ENCODE measurements at places on chromosomes 2 and 18.

DNA sequence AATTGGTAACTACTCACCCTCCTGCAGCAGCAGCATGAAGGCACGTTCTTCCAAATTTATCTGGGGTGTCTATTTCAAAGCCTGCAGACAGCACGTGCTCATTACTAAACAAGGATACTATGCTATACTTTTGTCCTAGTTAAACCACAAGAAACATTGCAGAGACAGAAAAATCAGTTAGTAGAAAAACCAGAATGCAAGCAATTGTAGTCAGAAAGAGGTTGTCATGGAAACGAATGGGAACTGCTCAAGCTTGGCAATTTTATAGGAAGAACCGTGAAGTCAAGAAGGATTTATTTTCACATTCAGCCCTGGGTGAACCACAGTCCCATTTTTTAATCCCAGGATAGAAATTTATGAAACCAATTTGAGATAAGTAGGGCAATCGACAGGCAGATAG is 162.2 kb upstream of the PGAP1 start:
- H3K4me3 ChIP-seq, result no peak overlapping the region
- H3K27me3 ChIP-seq, result no peaks in the 10 kb centered on the region
- H3K27ac ChIP-seq, result no peak overlapping the region

DNA sequence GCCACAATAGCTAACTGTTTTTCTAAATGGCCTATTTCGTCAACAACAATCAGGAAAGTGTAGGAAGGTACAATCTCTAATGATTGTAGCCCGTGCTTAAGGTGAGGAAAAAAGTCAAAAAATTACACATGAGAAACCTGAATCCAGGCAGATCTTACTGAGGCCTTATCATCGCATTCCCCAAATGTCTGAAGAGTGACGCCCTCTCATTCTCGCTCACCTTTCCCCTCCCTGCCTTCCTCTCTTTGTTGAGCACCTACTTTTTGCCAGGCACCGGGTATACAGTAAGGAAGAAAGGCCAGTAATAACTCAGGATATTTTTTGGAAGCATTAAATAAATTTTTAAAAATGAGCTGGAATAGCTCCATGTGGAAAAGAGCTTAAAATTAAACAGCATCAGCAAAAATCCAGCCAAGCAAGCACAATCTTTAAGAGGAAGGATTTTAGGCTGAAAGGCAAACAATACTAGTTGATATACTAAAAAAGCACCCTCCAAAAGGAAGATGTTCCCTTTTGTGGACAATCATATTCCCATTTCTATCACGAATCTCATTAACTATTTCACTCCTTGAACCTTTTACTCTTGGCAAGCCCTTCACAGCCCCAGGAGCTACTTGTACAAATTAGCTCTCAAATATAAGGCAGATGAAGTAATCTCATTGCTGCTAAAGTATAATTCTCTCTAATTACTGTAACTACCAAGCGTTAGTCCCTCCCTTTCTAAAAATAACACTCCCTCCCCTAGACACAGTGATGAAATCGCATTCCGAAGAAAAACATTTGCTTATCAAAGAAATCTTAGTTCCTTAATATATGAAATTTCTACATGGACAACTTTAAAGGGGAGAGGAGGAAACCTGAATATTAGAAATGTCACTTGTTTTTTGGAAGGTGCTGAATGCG is 40.0 kb downstream of the STAT1 start:
- H3K36me3 ChIP-seq, result peaks cover 28% of the 10 kb centered on the region
- H3K27me3 ChIP-seq, result no peaks in the 10 kb centered on the region
- no peak overlapping the region for H3K27ac ChIP-seq
- H3K4me1 ChIP-seq, result no peaks in the 10 kb centered on the region
- no peak overlapping the region for H3K4me3 ChIP-seq

GRCh38 chr18:51133580-51134160 is 63.8 kb downstream of the MEX3C start:
- H3K27ac ChIP-seq, result no peak overlapping the region
- no peaks in the 10 kb centered on the region for H3K36me3 ChIP-seq
- no peak overlapping the region for H3K4me3 ChIP-seq
- H3K4me1 ChIP-seq, result no peaks in the 10 kb centered on the region
- H3K27me3 ChIP-seq, result no peaks in the 10 kb centered on the region

- peaks cover 42% of the 10 kb centered on the region for H3K27me3 ChIP-seq
- peaks cover 4% of the 10 kb centered on the region for H3K4me1 ChIP-seq
- H3K36me3 ChIP-seq, result no peaks in the 10 kb centered on the region
- peak within 1 kb of the TSS; percentile 45 for H3K4me3 ChIP-seq
- H3K27ac ChIP-seq, result peak within 1 kb of the TSS; percentile 15
Measured at GRCh38 chr2:74648009-74648443, at the start of gene M1AP. Gene M1AP, minus strand, starts transcription at chr2:74648330. Its CDS starts 8,055 bp downstream, at chr2:74640275.
